ENCODE measurements at places on chromosomes 12 and 14.

DNA sequence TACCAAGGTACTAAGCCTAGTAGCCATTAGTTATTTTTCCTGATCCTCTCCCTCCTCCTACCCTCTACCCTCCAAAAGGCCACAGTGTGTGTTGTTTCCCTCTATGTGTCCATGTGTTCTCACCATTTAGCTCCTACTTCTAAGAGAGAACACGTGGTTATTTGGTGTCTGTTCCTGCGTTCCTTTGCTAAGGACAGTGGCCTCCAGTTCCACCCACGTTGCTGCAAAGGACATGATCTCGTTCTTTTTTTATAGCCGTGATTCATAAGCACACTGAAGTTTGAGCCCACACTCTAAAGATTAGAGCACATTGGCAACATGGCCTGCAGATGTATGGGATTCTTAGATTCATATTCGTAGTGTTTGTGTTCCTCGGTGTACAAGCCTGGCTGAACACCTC, 8.1 kb upstream of the STX2 start:
- peak; percentile 45 for DNase-seq

DNA sequence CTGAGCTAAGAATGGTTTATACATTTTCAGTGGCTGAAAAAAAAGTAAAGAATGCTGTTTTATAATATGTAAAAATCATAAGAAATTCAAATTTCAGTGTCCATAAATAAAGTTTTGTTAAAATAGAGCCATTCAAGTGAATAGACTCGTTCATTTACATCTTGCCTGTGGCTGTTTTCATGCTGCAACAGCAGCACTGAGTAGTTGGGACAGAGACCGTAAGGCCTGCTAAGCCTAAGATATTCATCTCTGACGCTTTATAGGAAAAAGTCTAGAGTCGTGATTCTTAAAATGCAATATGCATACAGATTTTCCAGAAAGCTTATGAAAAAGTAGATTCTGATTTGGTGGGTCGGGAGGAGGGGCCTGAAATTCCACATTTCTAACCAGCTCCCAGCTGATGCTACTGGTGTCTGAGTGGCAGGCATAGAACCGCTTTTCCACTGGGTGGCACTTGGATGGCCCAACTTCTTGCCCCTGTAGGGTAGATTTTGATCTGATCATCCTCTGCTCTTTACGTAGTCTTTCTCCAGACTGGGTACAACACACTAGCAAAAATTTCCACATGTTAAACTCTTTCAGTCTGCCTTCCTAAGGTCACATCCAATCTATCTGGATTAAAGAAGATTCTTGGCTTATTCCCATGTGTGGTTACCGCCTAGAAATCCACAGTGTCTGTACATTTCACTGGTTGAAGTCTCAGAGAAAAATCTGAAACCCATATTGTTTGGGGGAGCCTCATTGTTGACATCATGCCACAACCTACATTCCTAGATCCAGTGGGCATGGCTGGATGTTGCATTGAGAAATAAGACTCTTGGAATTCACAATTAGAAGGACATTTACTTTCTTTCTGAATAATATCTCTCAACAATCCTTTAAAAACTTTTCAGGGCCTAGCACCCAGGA, 151.2 kb downstream of the C12orf75 start:
- DNase-seq: peak; percentile 40

- peak; percentile 97 for DNase-seq
Measured at GRCh38 chr14:101072945-101073597, 169.5 kb upstream of the RTL1 start.

DNA sequence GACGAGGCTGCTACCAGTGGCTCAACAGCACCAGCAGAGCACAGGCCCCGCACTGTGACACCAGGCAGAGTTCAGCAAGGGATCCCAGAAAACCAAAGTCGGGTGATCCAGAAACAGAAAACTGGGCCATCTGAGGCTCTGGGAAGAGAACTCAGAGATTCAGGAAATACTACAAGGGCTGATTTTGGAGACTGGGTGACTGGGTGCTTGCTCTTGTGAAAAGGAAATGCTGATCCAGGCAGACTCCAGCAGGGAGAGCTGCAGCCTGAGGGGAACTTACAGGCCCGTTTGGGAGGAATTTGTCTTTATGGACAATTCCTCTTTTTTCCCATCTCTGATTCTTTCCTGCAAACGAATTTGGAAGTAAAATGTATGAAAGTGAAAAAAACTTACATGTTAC, 28.2 kb downstream of the FOXN3 start:
- DNase-seq: peak; percentile 15

GRCh38 chr12:90331821-90332220, 623.2 kb downstream of the CCER1 start:
- no peak for DNase-seq

DNA sequence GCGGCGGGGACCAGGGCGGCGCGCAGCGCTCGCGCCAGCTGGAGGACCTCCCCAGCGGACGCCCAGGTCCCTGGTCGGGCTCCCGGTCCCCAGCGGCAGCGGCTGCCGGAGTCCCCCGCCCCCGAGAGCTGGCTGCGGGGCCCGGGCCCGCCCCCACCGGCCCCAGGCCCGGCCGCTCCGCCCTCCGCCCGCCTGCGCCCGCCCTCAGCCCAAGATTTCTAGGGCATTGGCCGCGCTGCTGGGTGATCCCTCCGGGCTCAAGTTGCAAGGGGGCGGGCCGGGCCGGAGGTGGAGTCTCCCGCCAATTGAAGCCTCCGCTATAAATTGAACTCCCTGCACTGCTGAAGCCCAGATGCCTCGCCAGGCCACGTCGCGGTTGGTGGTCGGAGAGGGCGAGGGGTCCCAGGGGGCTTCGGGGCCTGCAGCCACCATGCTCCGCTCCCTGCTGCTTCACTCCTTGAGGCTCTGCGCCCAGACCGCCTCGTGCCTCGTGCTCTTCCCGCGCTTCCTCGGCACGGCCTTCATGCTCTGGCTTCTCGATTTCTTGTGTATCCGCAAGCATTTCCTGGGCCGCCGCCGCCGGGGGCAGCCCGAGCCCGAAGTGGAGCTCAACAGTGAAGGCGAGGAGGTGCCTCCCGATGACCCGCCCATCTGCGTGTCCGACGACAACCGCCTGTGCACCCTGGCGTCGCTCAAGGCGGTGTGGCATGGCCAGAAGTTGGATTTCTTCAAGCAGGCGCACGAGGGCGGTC, at the start of gene DIO3:
Gene DIO3 (plus strand): TSS at position 351 of the 752 bp plus-strand sequence.
- DNase-seq: peak; percentile 10

GRCh38 chr12:132998741-132999140, 12.6 kb downstream of the ZNF26 start:
- DNase-seq: no peak

DNA sequence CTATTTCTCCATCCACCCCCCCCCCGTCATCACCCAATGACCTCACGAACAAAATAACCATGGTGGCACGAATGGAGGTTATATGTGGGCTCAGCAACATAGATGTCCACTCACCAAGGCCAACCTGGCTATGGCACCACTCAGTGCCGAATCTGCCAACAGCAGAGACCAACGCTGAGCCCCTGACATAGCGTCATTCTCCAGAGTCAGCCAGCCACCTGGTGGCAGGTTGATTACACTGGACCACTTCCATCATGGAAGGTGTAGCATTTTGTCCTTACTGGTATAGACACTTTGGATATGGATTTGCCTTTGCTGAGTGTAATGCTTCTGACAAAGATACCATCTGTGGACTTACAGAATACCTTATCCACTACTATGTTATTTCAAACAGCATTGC, 24.2 kb upstream of the DYRK2 start:
- no peak for DNase-seq

- no peak for DNase-seq
Measured at GRCh38 chr14:63685401-63685800, 42.5 kb downstream of the SGPP1 start.

- DNase-seq: no peak
Measured at GRCh38 chr14:55800156-55800785, 220.3 kb downstream of the KTN1 start.

DNA sequence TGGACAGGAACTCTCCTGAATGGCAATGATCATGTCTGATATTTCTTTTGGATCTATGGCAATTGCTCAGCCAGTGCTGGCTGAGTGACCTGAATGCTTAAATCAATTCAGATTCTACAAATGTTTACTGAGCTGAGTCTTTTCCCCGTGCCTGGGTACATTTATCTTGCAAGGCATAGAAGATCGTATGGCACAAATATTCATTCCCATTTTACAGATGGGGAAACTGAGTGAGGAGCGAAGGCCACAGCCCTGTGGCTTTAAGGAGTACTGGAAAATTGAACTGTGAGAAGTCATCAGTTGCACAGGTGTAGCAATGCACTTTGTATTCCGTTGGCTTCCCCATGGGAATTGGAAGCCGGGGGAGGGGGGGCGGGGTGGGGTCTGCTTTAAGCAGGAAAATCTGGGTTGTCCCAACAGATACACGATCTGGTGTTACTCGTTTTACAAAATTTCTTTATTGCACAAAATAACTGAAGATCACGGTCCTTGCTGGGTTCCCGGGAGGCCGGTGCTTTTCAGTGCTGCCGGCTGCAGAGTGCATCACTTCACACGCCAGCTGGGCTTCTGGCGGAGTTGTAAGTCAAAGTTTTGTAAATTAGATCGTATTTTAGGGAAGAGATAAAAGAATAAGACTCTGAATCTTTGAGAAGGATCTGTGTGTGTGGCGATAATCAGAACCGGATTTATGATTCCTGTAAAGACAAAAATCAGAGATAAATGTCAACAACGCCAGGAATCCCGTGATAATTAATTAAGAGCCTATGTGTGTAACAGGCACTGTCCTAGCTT, 75.0 kb upstream of the MAP1LC3B2 start:
- no peak for DNase-seq
